Adrenal gland (tissue), 19 donors: ENCODE measurements at places on chromosomes 5 and 9. TPM values are rescaled to one million over a fixed set of nuclear protein-coding genes. Genes with fewer than 3 reads are reported as not detected.

DNA sequence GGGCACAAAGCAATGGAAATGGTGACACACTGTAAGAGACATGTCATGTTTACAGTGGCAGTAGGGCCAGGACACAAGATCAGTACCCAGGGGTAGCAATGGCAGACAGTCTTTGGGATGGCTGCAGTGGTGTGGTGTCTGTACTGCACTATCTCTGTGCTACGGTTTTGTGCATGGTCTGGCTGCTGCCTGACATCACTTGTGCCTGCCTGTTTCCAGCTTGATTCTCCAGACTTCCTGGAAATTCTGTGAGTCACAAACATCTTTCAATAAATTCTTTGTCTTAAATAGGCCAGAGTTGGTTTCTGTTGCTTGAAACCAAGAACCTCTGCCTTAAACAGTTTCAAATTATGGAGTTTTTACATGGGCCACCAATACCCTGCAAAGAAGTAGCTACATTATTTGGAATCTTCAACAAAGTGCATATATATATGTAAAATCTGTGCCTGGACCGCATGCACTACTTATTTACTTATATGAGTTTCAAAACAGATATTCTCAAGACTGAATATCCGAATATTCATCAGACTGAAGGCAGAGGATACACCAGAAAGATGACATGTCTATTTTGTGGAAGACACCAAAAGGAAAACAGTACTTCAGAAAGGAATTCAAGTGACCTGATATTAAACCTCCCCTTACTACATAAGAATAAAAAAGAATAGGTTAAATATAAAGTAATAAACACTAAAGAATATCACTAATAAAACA is 188.1 kb downstream of the RFX3 start:
- no peak overlapping the region for H3K27ac ChIP-seq
- H3K4me1 ChIP-seq: peaks cover 7% of the 10 kb centered on the region
- H3K4me3 ChIP-seq: no peak overlapping the region
- no peaks in the 10 kb centered on the region for H3K36me3 ChIP-seq
- no peaks in the 10 kb centered on the region for H3K27me3 ChIP-seq

- no peaks in the 10 kb centered on the region for H3K36me3 ChIP-seq
- no peak overlapping the region for H3K27ac ChIP-seq
- H3K4me3 ChIP-seq: no peak overlapping the region
Measured at GRCh38 chr5:76489877-76490688, 87.0 kb downstream of the IQGAP2 start.

DNA sequence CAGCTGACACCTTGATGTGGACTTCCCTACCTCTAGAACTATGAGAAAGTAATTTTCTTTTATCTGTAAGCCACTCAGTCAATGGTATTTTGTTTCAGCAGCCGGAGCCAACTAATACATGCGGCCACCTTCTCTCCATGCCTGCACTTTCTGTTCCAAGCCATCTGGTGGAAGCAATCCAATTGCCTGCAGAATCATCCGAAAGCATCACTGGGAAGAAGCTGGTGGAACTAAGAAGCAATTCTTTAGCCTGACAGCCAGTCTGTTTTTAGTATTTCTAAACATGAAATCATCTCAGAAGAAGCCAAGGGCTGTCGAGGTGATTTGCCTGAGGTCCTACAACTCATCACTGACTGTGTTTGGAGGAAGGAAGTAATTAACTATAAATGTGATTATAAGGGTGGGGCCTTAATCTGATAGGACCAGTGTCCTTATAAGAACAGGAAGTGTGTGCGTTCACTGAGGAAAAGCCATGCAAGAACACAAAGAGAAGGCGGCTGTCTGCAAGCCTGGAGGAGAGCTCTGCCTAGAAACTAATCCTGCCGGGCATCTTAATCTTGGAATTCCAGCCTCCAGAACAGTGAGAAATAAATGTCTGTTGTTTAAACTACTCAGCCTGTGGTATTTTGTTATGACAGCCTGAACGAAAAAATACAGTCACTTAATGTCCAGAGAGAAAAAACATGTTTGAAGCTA is 49.1 kb downstream of the NXNL2 start:
- DNase-seq: no peak
- H3K36me3 ChIP-seq: no peaks in the 10 kb centered on the region
- peak overlapping the region; percentile 45 for H3K27ac ChIP-seq
- no peaks in the 10 kb centered on the region for H3K27me3 ChIP-seq

The ALDH1A1 gene
- 88.7 TPM for total RNA-seq

The ZDHHC11 gene
- not detected for total RNA-seq

GRCh38 chr9:6641561-6641960 is 4.0 kb downstream of the GLDC start:
- H3K36me3 ChIP-seq: no peaks in the 10 kb centered on the region
- peaks cover 10% of the 10 kb centered on the region for H3K4me1 ChIP-seq
- DNase-seq: no peak
- H3K27me3 ChIP-seq: peaks cover 51% of the 10 kb centered on the region
- no peak overlapping the region for H3K4me3 ChIP-seq

The MAP1B gene
- total RNA-seq: 98.2 TPM

DNA sequence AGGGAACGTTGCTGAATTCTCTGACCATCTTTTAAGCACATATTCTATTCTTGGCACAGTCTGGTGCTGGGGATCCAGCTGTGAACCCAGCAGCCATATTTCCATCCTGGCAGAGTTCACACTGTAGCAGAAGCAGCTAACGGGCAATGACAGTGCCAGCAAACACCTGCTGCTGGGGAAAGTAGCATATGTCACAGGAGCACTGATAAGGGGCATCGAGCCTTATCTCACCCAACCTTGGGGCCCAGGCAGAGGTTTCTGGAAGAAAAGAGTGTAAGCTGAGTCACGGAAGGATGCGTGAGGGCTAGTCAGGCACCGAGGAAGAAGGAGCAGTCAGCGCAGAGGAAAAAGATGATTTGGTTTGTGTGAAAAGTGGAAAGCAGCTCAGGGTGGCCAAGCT is 1.1 kb downstream of the NDOR1 start:
- H3K27me3 ChIP-seq: no peaks in the 10 kb centered on the region
- peak overlapping the region; percentile 98 for H3K4me3 ChIP-seq
- H3K4me1 ChIP-seq: peaks cover 41% of the 10 kb centered on the region
- no peak for DNase-seq

GRCh38 chr9:91416096-91416712 is 7.4 kb downstream of the NFIL3 start:
- no peak for DNase-seq
- peaks cover 54% of the 10 kb centered on the region for H3K4me1 ChIP-seq

DNA sequence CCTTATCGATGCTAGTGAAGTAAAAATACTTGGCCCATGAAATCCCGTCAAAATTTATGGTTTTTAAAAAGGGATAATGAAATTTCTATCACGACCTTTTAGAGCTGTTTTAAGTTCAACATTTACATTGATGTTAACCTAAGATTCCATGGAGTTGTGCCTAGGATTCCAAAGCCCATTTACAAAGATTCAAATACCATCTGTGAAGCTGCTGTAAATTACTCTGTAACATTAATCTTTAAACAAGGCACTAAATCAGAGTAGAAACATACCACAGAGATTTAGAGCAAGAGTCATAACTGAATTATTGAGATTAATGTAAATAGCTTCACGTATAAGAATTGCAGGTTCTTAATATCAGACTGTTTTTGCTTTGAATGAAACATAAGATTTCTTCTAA is 17.7 kb downstream of the POU5F2 start:
- no peak overlapping the region for H3K4me3 ChIP-seq
- no peaks in the 10 kb centered on the region for H3K4me1 ChIP-seq
- H3K27me3 ChIP-seq: no peaks in the 10 kb centered on the region
- H3K36me3 ChIP-seq: no peaks in the 10 kb centered on the region

DNA sequence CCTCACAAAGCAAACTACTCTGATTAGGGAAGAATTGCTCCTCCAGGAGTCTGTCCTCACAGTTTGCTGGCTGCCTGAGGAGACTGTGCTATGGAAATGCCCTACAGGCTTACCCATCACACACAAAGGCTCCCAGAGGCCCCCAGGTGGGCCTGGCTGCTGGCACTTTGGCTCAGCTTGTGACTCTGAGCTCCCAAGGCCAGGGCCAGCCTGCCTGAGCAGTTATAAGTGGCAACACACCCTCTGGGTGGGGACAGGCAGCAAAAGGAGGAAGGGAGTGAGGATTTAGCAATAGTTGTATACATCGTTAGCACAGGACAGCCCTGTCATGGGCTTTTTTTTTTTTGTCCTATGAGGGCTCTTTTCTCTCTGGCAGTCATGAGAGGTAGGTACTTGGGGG is 103.5 kb downstream of the DAPK1 start:
- DNase-seq: peak; percentile 17
- no peak overlapping the region for H3K27ac ChIP-seq
- no peaks in the 10 kb centered on the region for H3K4me1 ChIP-seq
- H3K4me3 ChIP-seq: no peak overlapping the region
- H3K36me3 ChIP-seq: no peaks in the 10 kb centered on the region

DNA sequence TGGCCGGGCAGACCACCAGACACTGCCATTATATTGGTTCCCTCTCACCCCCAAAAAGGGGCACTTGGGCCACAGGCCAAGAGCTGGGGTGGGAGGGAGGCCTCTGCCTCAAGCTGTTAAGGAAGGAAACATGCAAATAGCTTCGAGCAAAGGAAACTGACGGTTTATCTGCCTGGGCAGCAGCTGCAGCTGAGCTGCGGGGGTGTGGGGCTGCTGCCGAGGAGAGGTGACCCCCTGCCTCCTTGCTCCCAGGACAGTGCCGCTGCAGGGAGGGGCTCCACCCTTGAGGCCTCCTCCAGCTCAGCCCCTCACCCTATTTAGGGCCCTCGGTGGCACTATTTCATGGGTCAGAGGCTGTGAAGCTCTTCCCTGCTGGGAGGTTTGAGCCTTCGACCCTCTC is 789 bp downstream of the DOK3 start:
- H3K27me3 ChIP-seq: no peaks in the 10 kb centered on the region
- peak overlapping the region; percentile 51 for H3K27ac ChIP-seq
- peak overlapping the region; percentile 47 for H3K4me3 ChIP-seq

DNA sequence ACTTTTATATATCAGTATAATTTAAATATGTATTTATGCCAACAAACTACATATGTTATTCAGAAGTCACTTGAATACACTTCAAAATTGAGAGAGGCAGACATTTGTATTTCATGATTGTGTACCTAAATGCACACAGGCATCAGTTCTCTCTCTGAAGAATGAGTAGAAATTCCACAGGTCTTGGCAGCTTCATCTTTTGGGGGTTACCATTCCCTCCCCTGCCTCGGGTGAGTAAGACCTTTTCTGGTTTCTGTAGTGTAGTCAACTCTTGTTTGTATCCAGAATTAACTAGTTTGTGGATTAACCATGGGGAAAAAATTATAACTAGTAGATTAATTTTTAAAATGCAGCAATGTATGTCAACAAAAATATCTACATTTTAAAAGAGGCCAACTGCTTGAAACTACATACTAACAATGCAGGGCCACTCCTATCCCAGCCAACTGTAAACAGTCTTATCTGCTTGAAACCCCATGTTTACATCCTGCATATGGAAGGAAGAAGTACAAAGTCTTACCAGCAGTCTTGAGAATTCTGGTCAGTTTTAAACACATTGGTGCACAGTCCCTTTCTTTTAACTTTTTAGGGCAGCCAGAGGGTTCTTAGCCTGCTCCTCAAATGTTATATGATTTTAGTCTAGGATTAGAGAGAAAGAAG is 339.6 kb upstream of the KIF2A start:
- H3K4me1 ChIP-seq: peaks cover 3% of the 10 kb centered on the region
- H3K27me3 ChIP-seq: peaks cover 3% of the 10 kb centered on the region
- H3K4me3 ChIP-seq: no peak overlapping the region

- no peak overlapping the region for H3K4me3 ChIP-seq
- no peak overlapping the region for H3K27ac ChIP-seq
- no peaks in the 10 kb centered on the region for H3K27me3 ChIP-seq
- H3K36me3 ChIP-seq: no peaks in the 10 kb centered on the region
- no peak for DNase-seq
- H3K4me1 ChIP-seq: no peaks in the 10 kb centered on the region
Measured at GRCh38 chr5:29208024-29208423, 1985.5 kb upstream of the CDH6 start.

The CDC14B gene
- total RNA-seq: 19.1 TPM

GRCh38 chr5:94345257-94345656 is 273.1 kb downstream of the KIAA0825 start:
- H3K27ac ChIP-seq: no peak overlapping the region
- H3K4me3 ChIP-seq: no peak overlapping the region
- no peak for DNase-seq

The IL9 gene
- not detected for total RNA-seq

GRCh38 chr5:143220748-143221251 is 182.7 kb downstream of the NR3C1 start:
- no peaks in the 10 kb centered on the region for H3K4me1 ChIP-seq
- H3K4me3 ChIP-seq: no peak overlapping the region
- no peak for DNase-seq
- no peaks in the 10 kb centered on the region for H3K27me3 ChIP-seq

The GABRA6 gene
- not detected for total RNA-seq
